SK-N-SH (cell line): ENCODE measurements at places on chromosomes 7 and 10. TPM values are rescaled to one million over a fixed set of nuclear protein-coding genes. Genes with fewer than 3 reads are reported as not detected.

DNA sequence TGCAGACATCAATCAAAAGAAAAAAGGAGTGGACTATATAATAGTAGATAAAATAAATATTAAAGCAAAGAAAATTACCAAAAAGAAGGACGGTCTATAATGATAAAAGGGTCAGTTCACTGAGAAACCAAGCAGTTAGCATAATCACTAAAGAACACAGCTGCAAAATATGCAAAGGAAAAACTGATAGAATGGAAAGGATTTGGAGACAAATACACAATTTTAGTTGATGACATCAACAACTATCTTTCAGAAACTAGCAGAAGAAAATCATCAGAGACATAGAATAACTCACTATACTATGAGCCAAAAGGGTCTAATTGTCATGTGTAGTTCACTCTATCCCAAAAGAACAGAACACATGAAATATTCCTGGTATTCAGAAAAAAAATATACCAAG is 316.4 kb upstream of the IGFBP3 start:
- no peak overlapping the region for H3K4me3 ChIP-seq
- no peaks in the 10 kb centered on the region for H3K27me3 ChIP-seq
- H3K36me3 ChIP-seq = no peaks in the 10 kb centered on the region

DNA sequence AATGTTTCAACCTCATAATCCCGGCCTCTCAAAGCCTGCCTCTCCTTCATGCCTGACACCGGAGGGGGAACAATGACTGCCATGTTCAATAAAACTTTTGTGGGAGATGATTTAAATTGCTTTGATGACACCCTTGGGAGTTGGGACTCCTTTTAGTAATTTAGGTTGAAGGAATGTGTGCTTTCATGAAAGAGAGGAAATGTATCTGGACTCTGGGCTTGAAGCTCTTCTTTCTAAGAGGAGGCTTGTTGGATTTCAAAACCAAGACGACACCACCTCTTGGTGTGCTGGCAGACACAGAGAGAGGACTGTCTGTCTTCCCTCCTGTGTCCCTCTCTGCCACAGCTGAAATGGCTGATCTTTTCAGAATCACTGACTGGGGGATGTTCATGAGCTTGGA is 168.1 kb downstream of the GALNT17 start:
- H3K27ac ChIP-seq = no peak overlapping the region
- no peaks in the 10 kb centered on the region for H3K4me1 ChIP-seq
- H3K27me3 ChIP-seq = no peaks in the 10 kb centered on the region

GRCh38 chr7:156009569-156009968 is 197.3 kb upstream of the SHH start:
- no peak for DNase-seq
- H3K27ac ChIP-seq = no peak overlapping the region
- no peaks in the 10 kb centered on the region for H3K36me3 ChIP-seq
- H3K4me1 ChIP-seq = no peaks in the 10 kb centered on the region

DNA sequence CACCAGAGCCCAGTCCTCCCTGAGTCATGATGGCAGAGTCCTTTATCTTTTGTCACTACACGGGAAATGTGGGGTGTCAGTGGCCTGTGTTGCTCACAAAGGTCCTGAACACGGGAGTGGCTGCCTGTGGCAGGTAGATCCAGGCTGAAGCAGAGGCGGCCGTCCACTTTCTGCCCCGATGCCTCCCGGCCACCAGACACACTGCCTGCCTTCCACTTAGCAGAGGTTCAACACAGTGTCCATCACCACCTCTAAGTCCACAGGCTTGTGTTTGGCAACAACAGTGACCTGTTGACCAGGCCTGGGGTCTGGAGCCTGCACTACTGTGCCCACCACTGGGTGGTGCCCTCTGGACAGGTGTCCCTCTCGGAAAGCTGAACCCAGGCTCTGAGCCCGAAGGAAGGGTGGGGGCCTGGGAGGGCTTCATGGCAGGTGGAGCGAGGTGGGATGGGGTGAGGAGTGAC is 49.9 kb upstream of the CAMK2B start:
- H3K27me3 ChIP-seq = no peaks in the 10 kb centered on the region
- H3K27ac ChIP-seq = no peak overlapping the region
- no peaks in the 10 kb centered on the region for H3K36me3 ChIP-seq
- peaks cover 11% of the 10 kb centered on the region; the same call in 1 of the 2 replicates for H3K4me1 ChIP-seq
- DNase-seq = peak; percentile 55

SFXN4 gene
- polyA plus RNA-seq = 24.2 and 32.0 TPM in 2 replicates

LRRC18 gene
- polyA plus RNA-seq = not detected in 2 replicates
